Stimulated activated CD4-positive, alpha-beta T cell treated with anti-CD3 and anti-CD28 coated beads, Interleukin-1b, Interleukin-23, amount 100 ng/mL, for 1 hour (primary cell): ENCODE measurements at places on chromosomes 12 and 14.

DNA sequence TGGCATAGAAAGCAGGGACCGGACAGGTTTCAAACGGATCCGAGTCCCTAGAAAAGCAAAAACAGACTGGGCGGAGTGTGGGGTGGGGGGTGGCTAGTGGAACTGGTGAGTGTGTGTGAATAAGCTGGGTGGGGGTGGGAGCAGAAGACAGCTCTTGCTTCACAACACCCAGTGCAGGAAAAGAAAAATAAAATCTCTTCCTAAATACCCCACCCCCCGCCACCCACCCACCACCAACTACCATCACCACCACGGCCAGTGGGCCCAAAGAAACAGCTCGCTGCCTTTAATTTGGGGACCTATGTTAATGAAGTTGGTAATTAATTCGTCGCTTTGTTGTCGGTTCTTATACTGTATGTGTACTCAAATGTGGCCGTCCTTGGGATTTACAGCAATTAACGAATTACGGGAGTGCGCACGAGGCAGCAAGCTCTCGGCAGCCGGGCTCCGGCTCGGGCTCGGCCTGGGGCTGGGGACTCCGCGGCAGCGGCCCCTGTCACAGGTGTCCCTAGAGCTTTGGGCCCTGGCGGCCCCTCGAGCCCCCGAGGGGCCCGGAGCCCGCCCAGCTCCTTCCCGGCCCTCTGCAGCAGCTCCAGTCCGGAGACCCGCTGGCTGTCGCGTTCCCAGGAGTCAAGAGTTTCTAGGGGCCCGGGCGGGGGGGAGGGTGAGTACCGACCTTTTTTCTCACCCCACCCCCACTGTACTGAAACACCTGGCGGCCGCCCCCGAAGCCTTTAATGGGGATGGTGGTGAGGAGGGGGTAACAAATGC lies 1.5 kb upstream of the OTX2 start:
- no peak for DNase-seq

DNA sequence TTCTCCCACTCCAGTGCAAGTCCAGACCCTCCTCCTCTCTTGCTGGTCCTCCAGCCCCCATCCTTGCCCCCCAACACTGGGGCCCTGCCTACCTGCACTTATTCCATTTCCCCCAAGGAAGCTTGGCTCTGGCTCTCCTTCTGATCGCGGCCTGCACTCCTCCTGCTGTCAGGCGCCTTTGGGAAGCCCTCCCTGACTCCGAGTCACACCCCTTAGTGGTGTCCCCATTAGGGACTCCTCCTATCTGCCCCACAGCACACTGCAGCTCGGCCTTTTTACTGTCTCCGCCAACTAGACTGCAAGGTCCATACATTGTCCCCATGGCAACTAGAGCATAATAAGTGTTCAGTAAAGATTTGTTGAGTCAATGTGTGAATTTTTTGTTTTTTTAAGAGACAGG lies 32.9 kb downstream of the FIGNL2 start:
- DNase-seq, result no peak

- no peak for DNase-seq
Observed at GRCh38 chr12:14905269-14906004, 19.8 kb upstream of the MGP start.

- no peak for DNase-seq
Observed at GRCh38 chr14:35399083-35399937, 5.2 kb downstream of the NFKBIA start.

- no peak for DNase-seq
Observed at GRCh38 chr14:52827426-52827825, 36.0 kb upstream of the GNPNAT1 start.

DNA sequence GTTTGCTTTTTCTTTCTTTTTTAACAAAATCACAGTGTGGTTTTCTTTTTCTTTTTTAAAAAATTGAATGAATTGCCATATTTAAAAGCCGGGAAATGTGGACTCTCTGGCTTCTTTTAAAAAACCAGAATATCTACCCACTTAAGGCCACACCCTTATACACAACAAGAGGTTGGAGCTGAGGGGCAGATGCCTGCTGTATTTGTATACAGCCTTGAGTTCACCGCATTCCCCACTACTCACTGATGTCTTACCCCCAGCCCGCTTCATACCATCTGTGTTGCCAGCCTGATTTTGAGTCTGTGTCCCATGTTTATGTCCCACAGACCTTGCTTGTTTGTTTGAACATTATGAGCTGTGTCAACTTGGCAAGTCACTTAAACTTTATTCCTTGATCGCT lies 14.3 kb downstream of the JDP2 start:
- no peak for DNase-seq

GRCh38 chr14:41609704-41610183 lies 3.1 kb downstream of the LRFN5 start:
- no peak for DNase-seq

DNA sequence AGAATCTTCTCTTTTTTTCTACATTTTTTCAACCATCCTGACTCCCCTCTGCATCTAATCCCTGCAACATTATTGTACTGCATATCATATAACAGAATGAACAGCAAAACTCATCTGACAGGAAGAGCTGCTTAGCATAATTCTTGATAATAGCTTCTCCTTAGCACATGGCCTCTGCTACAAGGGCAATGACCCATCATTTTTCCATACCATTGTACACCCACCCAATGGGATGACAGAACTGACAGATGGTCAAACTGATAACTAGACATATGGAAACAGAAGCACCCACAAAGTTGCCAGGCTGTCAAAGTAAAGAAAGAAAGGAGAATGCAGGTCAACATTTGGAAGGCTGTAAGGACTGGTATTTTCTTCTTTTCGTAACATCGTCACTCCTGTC lies 390.4 kb upstream of the USP15 start:
- DNase-seq, result no peak

GRCh38 chr12:57845478-57846284 lies 848 bp downstream of the CTDSP2 start:
- peak; percentile 40 for DNase-seq

GRCh38 chr12:6062757-6063735 lies 61.4 kb downstream of the VWF start:
- DNase-seq, result no peak

GRCh38 chr12:50625029-50625925 lies 120.5 kb downstream of the DIP2B start:
- no peak for DNase-seq

- DNase-seq, result no peak
Observed at GRCh38 chr14:103423050-103423461, 37.8 kb downstream of the MARK3 start.

DNA sequence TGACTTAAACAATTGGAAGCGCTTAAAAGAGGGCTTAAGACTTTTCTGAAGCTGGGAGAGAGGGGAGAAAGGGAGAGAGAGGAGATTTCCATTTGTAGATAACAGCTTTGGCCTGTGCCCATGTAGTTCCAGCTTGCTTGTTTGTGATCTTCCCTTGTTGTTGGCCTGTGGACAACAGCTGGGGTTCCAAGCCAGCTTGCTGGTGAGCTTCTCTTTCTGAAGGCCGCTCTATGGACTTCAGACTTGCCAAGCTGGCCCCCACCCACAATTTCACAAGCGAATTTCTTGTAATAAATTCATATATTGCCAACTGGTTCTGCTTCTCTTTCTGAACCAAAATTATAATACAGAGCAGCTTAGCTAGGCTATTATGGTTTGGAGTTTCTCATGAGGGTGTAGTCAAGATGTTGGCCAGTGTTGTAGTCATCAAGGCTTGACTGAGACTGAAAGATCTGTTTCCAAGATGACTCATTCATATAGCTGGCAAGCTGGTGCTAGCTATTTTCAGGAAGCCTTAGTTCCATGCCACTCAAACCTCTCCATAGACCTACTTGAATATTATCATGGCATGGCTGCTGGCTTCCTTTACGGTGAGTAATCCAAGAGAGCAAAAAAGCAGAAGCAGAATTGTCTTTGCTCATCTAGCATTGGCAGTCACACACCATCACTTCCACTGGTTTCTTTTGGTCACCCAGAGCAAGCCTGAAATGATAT lies 89.4 kb downstream of the ATP23 start:
- no peak for DNase-seq

DNA sequence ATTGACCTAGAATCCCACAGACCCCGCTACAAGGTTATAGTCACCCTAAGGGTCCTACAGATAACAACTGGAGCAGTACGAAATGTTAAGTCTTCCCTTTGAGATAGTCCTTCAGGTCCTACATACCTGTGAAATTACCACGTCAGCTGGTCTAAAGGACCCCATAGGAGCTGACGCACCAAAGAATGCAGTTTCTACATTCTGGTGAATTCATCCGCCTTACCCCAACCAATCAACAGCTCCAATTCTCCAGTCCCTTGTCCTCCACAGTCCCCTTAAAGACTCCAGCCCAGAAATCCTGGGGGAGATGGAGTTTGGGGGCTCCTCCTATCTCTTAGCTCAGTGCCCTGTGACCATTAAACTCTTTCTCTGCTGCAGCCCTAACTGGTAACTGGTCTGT lies 36.2 kb upstream of the PRMT8 start:
- no peak for DNase-seq

- DNase-seq, result no peak
Observed at GRCh38 chr14:78666336-78667056, 496.3 kb downstream of the NRXN3 start.

DNA sequence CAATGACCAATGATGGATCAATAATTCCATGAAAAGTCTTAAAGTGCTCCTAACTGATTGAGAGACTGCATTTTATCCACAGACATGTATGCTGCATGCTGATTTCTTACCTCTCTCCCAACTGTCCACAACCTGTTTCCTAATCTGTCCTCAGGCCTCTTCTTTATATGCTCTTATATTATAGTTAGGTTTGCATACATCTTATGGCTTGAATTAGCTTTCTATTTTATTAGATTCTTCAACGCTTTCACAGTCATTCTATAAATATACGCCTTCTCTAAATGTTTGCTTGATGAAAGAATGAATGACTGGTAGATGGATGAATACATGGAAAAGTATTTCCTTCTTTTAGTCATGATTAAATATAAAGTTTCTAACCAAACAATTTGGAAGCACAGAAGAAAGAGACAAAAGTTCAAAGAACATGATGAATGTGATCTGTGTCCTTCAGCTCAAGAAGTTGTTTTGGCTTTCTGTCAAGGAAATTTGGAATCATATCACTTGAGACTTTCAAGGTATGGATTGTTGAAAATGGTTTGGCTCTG lies 91.8 kb upstream of the NPAS3 start:
- no peak for DNase-seq

DNA sequence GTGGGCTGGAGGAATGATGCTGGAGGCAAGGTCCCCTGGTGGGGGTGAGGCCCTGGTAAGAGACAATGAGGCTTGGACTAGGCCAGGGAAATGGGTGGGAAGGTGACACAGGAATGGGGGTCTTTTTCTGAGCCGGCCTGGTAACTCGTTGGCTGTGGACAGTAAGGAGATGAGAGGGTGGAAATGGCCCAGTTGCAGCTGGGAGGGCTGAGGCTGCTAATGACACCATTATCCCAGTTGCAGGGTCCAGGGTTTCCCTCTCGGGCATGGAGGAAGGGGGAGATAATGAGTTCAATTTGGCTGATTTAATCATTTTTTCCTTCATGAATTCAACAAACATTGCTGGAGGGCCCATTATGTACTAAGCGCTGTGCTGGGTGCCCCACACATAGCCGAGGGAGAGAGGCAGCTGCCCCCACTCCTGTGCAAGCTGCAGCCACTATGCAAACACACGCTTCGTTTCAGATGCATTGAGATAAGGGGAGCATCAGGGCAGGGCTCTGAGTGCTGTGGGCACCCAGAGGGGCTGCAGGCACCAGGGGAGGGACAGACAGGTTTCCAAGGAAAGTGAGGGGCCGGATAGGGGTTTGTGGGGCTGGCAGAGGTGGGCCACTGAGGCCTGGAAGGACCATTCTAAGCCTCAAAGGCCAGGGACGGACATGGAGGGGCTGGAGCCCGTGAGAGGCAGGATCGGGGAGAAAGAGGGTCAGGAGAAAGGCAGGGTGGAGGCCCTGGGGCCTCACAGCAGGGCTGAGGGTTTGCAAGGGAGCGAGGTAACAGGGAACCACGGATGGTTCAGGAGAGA lies 43.2 kb upstream of the MEG3 start:
- DNase-seq, result no peak

DNA sequence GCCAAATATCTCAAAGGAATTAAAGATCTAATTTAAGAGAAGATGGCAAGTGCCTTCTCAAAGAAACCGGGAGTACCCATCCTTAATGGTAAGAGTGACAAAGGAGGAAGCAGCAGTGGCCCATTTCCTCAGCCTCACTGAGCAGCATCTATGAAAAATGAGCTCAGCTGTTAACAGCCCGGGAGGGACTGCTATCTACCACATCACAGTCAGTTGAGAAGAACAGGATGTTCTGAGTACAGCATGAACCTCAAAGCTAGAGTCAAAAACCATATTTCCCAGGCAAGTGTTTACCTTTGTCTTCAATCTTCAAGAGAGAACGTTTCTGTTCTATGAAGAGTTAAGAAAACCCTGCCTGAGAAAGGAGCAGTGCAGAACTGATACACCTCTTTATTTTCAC lies 115.0 kb downstream of the BTG1 start:
- DNase-seq, result no peak

- DNase-seq, result no peak
Observed at GRCh38 chr14:104604458-104605449, at the start of gene TMEM179. Gene TMEM179, minus strand, starts transcription at chr14:104604772. Its CDS starts 31 bp downstream, at chr14:104604741.

- DNase-seq, result no peak
Observed at GRCh38 chr12:104446646-104447421, 9.9 kb upstream of the CHST11 start.

DNA sequence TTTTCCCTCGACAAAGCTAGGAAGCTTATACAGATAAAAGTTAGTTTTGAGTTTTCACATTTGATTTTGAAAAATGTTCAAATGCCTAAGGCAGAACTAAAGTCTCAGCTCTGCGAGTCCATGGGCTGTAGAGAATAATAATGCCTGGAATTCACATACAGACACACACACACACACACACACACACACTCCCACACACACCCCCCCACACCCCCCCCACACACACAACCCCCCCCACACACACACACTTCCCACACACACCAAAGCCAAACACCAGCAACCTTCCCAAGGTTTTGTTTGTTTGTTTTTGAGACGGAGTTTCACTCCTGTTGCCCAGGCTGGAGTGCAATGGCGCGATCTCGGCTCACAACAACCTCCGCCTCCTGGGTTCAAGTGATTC lies 62.8 kb upstream of the EIF5 start:
- DNase-seq, result no peak

- no peak for DNase-seq
Observed at GRCh38 chr12:22234561-22234960, 99.9 kb downstream of the ST8SIA1 start.

DNA sequence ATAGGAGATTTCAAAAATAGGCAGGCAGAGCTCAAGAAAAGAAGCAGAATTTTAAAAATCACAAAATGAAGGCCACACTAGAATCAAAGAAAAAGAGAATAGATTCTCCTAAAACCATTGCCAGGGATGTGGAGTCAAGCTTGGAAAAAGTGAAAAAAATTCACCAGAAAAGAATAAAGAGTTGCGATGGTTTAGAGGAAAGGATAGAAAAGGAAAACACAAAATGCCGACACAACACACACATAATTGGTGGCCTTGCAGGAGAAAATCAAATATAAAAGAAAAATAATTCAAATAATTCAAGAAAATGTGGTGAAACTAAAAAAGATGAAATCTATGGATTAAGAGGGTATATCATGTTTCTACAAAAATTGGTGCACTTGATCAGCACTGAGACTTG lies 181.6 kb upstream of the C14orf180 start:
- no peak for DNase-seq

DNA sequence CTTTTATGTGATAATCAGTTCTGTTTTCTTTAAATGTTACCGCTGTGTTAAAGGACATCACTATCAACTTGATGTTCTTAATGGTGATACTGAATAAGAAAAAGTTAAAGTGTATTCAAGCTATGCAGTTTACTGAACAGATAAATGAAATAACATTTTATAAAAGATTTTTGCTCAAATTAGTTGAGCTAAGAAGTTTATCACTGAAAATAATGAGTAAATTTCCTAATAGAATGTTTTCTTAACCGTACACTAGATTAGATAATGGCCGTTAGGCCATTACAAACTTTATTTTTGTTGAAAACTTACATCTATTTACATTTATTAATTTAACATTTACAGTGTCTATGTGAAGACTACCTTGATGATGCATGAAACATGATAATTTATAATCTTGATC lies 25.0 kb downstream of the ATF7IP start:
- no peak for DNase-seq
